ENCODE measurements at places on chromosomes 12 and 14.

- no peak for DNase-seq
Measured at GRCh38 chr12:71768900-71769299, 14.2 kb downstream of the RAB21 start.

GRCh38 chr14:94029671-94030203, 3.6 kb downstream of the OTUB2 start:
- DNase-seq, result no peak

DNA sequence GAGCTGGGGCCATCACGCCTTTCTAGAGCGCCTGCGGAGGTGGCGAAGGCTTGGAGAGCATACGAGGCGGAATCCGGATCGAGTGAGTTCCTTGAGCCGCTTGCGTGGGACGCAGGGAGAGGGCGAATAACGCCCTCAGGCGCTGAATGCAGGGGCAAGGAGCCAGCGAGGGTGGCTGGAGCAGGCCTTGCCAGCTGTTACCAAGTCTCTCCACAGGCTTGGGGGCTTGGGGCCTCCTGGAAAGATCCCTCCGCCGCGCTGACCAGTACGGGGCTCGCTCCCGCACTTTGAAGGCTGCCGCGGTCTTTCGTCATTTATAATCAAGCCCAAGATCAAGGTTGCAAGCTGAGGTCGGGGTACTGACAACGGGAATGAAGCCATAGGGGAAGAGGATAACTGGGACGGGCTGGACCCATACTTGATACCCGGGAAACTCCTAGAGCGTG, 1.2 kb downstream of the FLRT2 start:
- no peak for DNase-seq

DNA sequence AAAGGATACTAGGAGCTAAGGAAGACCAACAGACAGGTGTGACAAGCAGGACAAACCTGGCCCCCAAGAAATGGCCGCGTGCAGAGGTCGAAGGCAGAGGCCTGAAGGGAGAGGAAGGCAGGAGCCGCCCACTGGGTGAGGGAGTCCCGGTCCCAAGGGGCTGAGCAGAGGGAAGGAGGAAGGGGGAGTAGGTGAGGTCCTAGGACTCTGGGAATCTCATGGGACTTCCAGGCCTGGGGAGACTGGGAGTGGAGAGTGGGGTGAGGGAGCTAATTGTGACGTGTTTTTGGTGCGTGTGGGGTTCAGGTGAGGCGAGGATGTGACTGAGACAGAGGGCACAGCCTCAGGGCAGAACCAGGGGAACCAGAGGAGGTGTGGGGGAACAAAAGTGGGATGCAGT, 11.7 kb upstream of the FLVCR2 start:
- no peak for DNase-seq

DNA sequence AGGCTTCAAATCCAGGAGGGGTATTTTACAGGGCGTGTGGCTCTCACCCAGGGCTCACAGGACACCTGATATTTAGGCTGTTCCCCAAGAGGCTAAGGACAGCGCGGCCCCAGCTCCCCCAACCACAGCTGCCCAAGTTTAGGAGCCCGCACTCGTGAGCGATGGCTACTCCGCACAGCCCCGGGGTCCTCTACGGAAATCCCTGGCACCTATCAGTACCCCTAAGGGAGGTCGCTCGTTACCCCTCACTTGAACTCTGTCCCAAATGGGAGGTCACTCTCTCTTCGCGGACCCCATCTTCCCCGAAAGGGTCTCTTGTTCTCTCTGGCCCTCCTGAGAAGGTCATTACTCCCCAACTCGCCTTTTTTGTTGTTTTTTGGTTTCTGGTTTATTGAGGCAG, 708 bp upstream of the P2RX4 start:
- no peak for DNase-seq

- peak; percentile 20 for DNase-seq
Measured at GRCh38 chr12:128079-128478, 61.5 kb downstream of the IQSEC3 start.

DNA sequence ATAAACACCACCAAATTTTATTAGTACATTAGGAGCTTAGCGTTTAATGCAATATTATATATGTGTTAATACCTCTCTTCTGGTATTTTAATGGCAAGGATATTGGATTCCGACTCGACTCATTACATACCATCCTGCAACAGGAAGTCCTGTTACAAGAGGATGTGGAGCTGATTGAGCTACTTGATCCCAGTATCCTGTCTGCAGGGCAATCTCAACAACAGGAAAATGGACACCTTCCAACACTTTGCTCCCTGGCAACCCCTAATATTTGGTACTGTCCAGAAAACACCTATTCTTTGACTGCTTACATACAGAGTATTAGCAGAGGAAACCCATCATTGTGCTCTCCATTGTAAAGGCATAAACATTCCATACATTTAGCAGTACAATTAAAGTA, 45.2 kb downstream of the VEZT start:
- no peak for DNase-seq

- DNase-seq, result no peak
Measured at GRCh38 chr12:51424094-51424661, 453 bp upstream of the SLC4A8 start.

DNA sequence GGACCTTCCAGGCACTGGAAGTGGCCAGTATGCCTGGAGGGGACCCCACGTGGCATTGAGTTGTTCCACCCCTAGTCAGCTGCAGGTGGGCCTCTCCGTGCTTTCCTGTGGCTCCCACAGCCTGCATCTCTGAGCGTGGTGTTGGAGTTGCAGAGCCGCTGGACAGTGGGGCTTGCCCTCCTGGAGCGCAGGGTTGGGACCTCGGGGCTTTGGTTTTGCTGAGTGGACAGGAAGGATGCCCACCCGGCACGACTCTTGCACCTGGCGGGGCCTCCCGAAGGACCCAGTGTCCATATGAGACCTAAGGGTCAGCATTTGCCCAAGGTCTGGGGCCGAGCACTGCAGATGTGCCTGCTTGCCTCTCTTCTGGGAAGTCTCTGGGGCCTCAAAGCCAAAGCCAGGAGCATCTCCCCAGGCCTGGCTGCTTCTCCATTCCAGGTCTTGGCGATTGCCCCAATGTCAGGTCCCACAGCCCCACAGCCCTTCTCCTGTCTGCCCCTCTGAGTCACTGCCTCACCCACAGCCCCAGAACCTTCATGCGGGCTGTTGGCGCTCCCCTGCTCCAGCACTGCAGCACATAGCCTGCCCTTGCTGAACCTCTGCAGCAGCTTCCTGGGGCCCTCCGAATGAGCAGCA, 1.5 kb downstream of the PACS2 start:
- DNase-seq, result no peak

DNA sequence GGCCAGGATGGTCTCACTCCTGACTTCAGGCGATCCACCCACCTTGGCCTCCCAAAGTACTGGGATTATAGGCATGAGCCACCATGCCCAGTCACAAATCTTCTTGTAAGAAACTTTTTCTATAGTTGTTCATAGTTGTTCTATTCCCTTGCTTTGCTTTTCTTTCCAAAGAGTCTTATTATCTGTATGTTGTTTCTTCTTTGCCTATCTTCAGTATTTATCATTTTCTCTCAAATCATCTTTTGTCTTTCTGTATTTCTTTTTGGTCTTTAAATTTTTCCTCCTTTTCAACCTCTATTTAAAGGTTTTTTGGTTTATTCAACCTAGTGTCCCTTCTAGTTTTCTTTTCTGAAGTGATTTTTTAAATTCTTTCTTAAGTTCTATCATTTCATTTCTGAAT, 68.7 kb downstream of the LRP6 start:
- no peak for DNase-seq

DNA sequence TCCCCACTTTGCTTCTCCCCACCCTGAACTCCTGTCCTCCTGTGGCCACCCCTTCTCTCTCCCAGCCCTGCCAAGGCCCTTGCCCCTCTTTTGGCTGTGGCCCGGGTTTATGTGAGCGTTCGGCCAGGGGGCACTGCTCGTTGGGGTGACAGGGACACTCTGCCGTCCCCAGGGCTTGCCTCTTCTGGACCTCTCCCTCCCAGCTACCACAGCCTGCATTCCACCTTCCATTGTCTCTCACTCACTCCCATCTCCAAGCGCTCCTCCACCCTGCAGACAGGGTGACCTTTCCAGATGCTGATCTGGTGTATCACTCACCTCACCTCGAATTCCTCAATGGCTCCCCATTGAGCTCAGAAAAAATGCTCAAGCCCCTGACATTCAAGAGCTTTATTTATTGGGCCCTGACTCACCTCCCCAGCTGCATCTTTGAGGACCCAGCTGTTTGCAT, 1.4 kb downstream of the SERPINA9 start:
- DNase-seq, result no peak

GRCh38 chr12:129893691-129894090, 10.1 kb downstream of the TMEM132D start:
- no peak for DNase-seq

DNA sequence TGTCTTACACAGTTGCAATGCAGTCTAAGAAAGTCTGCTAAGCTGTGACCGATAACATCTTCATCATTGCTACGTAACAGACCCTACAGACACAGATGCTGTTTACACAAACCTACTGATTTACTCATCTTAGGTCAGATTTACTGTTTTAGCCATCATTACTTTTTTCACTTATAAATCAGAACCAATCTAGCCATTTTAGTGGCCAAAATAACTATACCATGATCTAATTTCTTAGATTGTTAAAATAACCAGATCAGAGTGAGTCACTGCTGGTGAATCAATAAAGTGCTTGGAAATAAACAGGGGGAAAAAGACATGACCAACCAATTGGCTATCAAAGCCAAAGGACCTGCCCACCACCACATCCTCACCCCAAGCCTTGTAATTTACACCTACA, 57.0 kb upstream of the FOXN3 start:
- no peak for DNase-seq

- DNase-seq, result no peak
Measured at GRCh38 chr12:53572134-53572758, 53.9 kb downstream of the ATF7 start.

- DNase-seq, result no peak
Measured at GRCh38 chr14:63387711-63388110, 69.0 kb upstream of the GPHB5 start.

DNA sequence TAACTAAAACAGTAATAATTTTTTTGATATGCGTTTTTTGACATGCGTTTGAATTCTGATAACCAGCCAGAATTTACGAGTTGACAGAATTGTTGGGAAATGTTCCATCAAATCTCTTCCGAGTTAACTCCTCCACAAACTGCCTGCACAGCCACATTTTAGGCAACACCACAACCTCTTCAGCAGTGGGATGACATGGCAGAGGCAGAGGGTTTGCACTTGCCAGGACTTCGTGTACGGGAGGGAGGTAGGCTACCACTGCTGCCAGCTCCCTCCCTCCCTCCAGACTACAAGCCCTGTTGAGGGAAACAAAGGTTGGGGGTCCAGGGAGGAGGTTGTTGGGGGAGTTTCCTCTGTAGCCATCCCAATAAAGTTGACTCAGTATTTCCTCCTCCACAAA, 14.5 kb upstream of the ACTR6 start:
- no peak for DNase-seq

DNA sequence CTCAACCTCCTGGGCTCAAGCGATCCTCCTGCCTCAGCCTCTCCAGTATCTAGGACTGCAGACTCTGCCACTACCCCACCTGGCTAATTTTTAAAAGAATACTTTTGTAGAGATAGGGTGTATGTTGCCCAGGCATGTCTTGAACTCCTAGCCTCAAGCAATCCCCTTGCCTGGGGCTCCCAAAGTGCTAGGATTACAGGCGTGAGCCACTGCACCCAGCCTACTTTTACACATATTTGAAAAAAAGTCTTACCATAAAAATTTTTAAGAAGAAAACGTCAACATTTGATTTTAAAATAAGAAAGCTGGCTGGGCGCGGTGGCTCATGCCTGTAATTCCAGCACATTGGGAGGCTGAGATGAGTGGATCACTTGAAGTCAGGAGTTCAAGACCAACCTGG, 46.5 kb downstream of the DCAF5 start:
- no peak for DNase-seq

- no peak for DNase-seq
Measured at GRCh38 chr14:81398196-81398891, 1.8 kb downstream of the STON2 start.

DNA sequence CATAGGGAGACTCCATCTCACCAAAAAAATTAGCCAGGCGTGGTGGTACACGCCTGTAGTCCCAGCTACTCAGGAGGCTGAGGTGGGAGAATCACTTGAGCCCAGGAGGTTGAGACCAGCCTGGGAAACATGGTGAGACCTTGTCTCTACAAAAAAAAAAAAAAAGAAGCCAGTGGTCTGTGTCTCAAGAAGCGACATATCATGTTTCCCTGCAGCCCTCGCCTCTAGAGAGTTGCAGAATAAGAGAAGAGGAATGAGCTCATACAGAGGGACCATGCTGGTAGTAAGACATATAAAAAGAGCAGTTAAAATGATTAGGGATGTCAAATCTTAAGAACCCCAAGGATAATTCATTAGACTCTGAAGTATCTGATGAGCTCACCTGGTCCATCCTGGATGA, 39.4 kb upstream of the BICDL1 start:
- no peak for DNase-seq

- DNase-seq, result no peak
Measured at GRCh38 chr14:95254288-95254687, 65.4 kb downstream of the CLMN start.

- no peak for DNase-seq
Measured at GRCh38 chr12:29546000-29546399, 48.5 kb upstream of the OVCH1 start.

All from CD4-positive, alpha-beta T cell treated with Interleukin-21 for 1 hour (primary cell).